ENCODE measurements at places on chromosomes 1 and 21. TPM values are rescaled to one million over a fixed set of nuclear protein-coding genes. Genes with fewer than 3 reads are reported as not detected.

GRCh38 chr1:182459949-182460348 lies 10.0 kb downstream of the RGSL1 start:
- no peak for DNase-seq

Gene RHBDL2
- not detected for polyA plus RNA-seq

DNA sequence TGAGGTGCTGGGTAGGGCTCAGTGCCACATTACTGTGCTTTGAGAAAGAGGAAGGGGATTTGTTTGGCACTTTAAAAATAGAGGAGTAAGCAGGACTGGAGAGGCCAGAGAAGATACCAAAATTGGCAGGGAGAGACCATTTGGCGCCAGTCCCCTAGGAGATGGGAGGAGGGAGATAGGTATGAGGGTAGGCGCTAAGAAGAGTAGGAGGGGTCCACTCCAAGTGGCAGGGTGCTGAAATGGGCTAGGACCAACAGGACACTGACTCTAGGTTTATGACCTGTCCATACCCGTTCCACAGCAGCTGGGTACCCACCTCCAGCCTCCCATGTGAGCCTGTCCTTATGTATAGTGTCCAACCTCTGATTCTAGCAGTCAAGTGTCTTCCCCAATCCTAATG lies 1.0 kb upstream of the CRTC2 start:
- DNase-seq, result no peak

Gene AMY1C
- polyA plus RNA-seq, result 0.10 TPM

- DNase-seq, result no peak
These were observed 837 bp upstream of the USP21 start for GRCh38 chr1:161158316-161159010.

Gene MMEL1
- not detected for polyA plus RNA-seq

Gene ARHGEF10L
- 0.06 TPM for polyA plus RNA-seq

GRCh38 chr1:16979475-16980327 lies 719 bp downstream of the MFAP2 start:
- no peak for DNase-seq

GRCh38 chr1:44108241-44108640 lies 10.4 kb upstream of the KLF17 start:
- no peak for DNase-seq

- no peak for DNase-seq
These were observed 46.9 kb downstream of the CAPN2 start for GRCh38 chr1:223759273-223759672.

Gene LAD1
- polyA plus RNA-seq, result 0.20 TPM

Gene CSF3R
- polyA plus RNA-seq, result not detected

- DNase-seq, result no peak
These were observed 180.7 kb downstream of the ZBTB18 start for GRCh38 chr1:244231572-244232315.

DNA sequence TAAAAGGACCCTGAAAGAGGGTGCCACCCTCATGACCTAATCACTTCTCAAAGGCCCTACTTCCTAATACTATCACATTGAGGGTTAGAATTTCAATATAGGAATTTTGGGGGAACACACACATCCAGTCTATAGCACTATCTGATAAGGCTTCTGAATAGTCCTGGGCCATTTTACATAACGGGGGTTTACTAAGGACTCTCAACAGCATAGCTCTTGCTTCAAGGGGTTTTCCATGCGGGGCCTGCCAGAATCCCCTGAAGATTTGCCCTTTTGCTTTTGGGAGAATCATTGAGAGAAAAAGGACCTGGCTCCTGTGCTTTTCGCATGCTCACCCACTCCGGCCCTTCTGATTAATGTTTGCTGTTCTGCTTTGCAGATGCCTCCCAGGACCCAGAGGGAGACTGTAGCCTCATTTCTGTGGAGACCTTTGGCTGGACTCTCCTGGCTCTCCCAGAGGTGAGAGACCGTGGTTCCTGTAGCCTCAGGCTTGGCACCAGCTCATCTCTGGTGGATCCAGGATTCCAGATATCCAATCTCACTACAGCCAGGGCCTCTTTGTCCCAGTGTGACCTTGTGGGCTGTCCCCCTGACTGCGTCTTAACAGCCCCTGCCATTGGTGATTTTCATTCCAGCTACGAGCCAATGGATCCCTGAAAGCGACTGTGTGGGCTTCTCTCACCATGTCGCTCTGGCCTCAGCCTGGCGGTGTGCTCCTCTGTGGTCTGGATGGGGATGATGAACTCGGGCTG lies 72.6 kb downstream of the DDR2 start:
- DNase-seq, result no peak

DNA sequence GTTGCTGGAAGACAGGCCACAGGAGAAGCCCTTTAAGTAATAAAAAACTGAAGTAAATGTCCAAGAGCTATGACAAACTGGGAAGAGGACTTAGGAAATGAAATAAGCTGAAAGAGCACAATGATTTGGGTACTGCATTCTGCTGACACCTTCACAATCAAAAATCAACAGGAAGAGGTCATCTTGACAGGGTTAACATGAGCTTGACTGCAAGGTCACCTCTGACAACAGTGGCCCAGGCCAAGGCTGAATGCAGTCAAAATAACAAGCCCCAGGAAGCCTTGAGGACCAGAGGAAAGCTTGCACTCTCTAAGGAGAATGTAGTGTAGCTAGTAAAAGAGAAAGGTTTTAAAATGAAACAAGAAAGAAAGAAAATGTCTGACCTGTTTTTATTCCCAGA lies 179.3 kb downstream of the SEC16B start:
- DNase-seq, result no peak

Gene LEMD1
- not detected for polyA plus RNA-seq

DNA sequence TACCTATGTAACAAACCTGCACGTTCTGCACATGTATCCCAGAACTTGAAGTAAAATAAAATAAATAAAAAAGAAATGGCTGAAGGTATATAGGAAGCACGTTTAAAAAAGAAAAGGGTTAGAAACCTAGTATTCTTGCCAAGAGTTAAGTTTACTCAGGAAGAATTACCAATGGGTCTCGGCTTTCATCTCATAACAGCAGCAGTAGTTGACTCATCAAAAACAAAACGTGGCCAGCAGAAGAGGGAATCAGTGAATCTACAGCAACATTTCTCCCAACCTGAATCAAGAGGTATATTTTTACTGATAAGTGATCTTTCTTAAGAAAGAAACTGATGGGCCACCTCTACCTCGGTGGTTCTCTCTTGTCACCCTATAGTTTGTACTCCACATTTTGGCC lies 340.3 kb downstream of the BRINP2 start:
- no peak for DNase-seq
